ENCODE measurements at places on chromosomes 3 and 15.

DNA sequence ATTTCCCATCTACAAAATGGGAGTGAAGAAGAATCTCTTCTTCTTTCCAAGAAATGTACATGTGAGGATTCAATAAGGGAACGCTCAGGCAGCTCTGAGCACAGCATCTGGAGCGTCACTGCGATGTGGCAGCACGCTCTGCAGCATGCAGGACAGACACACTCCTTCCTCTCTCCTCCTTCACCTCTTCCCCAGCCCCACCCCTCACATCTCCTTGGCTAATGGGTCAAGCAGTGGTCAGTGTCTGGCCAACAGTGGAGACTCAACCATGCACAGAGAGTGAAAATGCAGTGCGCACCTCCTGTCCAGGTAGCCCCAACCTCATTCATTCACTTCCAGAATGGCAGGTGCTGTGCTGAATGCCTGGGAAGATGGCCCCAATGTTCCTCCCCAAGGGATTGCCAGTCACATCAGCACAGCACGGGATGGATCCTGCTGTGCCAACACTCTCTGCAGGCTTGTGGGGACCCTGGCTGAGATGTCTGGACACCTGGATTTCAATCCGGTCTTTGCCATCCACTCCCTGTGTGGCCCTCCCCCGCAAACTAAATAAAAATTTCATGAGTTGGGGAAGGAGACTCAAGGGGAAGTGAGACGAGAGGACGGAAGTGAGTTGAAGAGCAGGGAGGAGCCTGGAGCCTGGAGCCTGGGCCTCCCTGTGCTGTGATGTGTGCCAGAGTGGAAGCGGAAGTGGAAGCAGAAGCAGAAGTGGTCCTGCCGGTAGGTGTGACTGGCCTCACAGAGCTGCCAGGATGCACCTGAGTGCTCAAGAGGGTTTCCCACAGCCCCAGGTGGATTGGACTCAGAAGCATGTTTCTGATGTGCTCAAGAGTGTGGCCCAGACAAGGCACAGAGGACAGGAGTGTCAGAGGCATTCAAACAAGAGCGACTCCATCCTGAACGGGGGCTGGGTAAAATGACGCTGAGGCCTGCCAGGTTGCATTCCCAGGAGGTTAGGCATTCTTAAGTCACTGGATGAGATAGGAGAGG lies 163.9 kb downstream of the SMAD6 start:
- peak; percentile 92 for DNase-seq

DNA sequence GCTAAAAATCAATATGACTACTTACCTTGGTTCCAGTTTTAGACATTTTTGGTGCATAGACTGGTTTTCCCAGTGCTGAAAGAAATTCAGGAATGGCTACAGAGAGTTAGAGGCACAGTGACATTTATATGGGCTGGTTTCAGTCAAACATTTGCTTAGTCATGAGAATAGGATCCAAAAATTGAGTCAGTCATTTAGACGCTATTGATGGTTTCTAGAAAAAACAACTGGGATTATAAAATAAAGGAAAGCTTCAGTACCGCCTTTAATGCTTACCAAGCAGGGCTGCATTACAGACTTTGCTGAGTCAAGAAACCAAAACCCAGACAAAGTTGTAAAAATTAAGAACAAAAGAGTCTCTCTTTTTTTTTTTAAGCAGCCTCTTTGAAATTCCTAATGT lies at the start of gene CRYGS:
Gene CRYGS (minus strand): TSS at position 100 of the 400 bp plus-strand sequence. CDS start 54 bp downstream, at position 46.
- no peak for DNase-seq

- DNase-seq = no peak
Observed at GRCh38 chr3:88703501-88704059, 403.8 kb upstream of the EPHA3 start.

GRCh38 chr15:59738676-59739075 lies 49.6 kb upstream of the BNIP2 start:
- no peak for DNase-seq

- no peak for DNase-seq
Observed at GRCh38 chr3:195388380-195388779, 54.4 kb downstream of the ACAP2 start.

DNA sequence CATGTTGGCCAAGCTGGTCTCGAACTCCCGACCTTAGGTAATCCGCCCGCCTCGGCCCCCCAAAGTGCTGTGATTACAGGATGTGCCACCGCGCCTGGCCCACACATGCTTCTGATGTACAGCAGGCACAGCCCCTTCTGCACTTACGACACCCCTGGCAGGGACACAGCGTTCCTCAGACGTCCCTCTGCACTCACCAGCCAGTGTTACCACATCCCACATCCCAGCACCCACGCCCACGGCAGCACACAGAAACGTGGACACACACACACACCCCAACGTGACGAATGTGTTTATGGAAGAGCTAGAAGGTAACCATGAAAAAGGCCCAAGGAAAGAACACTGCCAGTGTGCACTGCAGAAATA lies 576 bp upstream of the RPAP1 start:
- DNase-seq = no peak

GRCh38 chr3:142353571-142353970 lies 94.3 kb downstream of the XRN1 start:
- DNase-seq = peak; percentile 64

DNA sequence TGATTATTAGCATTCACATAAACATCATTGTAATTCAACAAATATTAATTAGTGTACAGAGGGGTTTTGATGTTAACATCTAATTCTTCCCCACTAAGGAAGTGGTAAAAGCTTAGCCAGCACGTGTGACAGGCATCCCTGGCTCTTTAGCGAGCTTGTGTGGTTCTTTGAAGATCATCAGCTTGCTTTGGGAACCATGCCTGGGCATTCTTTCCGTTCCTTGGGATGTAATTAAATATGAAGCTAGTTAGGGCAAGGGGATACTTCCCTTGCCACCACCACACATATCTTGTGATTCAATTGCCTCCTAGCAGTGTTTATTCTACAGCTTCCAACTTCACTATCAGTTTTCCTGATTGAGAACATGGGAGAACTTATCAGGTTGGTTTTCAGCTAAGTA lies 246.5 kb downstream of the MYRIP start:
- DNase-seq = no peak

GRCh38 chr3:13498354-13499060 lies 18.4 kb downstream of the HDAC11 start:
- no peak for DNase-seq

DNA sequence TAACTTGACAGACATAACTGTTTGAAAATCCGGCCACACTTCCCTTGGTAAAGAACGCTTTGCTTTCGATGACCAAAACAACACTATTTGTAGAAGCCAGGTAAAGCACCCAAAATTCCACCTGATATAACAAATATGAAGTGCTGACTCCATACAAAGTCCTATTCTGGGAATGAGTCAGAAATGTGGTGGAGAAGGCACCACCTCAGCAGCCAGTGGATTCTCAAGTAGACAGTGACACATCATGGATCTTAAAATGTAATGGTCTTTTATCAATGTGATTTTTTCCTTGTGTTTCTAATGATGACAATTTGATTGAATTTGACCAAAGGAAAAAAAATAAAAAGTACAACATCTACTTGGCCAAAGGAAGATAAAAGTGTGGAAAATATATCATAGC lies 135.0 kb upstream of the WNT5A start:
- DNase-seq = no peak

DNA sequence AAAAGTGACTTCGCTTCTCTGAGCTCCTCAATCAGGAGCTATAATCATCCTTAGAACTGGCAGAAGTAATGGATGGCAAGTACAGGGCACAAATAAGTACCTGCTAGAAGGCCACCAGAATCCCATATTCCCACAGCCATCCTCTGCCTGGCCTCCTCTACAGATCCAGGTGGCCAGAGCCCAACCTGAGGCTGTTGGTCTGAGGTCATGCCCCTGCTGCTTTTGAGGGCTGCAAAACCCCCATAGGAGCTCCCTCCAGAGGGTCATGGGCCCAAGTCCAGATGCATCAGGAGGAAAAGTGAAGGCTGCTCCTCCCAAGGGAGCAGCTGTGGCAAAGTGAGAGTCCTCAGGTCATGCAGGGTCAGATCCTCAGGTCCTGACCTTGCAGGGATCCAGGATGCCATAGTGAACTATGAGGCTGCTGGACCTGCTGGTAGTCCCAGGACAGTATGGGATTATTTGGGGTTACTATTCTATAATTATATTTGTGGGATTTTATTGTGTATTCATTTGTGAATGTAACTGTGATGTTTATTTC lies 3.0 kb upstream of the PLCD1 start:
- DNase-seq = no peak

GRCh38 chr3:127590593-127591465 lies at the start of gene TPRA1:
Gene TPRA1, minus strand, starts transcription at chr3:127590733. Its CDS starts 10,587 bp downstream, at chr3:127580146.
- DNase-seq = peak; percentile 92

DNA sequence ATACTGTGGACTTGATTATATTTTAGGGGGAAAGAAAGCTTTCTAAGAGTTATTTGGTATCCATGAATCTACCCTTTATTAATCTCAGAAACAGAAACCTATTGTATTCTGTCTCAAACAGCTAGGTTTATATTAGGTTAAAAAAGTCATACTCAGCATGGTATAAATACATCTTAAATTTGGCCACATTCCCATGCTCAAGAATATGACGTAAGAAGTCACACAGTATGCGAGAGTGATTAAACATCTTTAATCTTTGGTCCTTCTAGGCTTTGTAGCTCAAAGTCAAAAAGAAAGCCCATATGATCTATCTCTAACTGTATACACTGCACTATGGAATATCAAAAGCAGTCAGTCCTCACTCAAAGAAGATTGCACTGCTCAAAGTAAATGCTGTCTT lies 131.4 kb downstream of the EPHA3 start:
- DNase-seq = no peak

- no peak for DNase-seq
Observed at GRCh38 chr15:74626752-74627692, 11.4 kb downstream of the CLK3 start.

DNA sequence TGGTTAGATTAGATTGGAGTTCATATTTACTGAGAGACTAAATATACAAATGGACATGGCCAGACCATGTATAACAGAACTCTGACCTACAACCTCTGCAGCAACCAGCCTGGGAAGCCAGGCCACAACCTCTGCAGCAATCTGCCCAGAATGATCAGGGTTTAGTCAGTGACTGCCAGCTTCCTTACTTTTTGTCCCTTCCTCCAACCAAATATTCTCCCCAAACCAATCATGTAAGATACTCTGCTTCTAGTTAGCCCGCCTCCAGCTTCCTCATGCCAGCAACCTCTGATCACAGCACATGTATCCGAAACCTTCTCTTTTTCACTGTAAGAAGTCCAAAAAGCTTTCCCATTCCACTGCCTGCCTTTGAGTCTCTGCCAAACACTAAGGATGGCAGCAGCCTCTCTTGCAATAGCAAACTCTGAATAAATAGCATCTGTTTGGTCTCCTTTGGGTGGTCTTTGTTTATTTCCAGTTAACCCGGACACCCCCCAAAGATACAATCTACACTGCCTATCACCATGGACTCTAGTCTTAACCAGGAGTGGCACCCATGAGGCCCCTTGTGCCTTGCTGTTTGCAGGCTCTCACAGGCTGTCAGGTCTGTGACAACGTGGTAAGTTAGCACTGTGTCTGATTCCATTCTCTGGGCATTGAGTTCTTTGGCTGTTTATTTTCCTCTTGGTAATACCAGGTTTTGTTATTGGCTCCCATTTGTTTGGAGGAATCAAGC lies 102.2 kb downstream of the ERC2 start:
- no peak for DNase-seq

GRCh38 chr15:83844742-83845141 lies 190.8 kb downstream of the ADAMTSL3 start:
- DNase-seq = peak; percentile 89

DNA sequence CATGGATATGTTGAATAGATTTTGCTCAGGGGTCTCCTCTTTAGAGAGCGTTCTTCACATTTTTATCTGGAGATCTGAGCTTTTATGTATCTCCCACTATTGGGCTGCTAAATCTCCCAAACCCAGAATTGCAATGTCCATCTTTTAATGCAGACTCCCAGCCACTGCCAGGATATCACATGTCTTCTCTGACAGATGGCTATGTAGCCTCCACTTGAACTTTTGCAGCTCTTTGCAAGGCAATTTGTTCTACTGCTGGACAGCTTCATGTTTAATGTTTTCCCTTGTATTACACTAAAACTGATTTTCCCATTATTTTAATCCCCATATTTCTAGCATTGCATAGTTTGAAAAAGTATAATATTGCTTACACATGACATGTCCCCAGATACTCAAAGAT lies 177.2 kb downstream of the LPP start:
- no peak for DNase-seq

GRCh38 chr3:10338591-10339353 lies 17.9 kb upstream of the SEC13 start:
- no peak for DNase-seq

DNA sequence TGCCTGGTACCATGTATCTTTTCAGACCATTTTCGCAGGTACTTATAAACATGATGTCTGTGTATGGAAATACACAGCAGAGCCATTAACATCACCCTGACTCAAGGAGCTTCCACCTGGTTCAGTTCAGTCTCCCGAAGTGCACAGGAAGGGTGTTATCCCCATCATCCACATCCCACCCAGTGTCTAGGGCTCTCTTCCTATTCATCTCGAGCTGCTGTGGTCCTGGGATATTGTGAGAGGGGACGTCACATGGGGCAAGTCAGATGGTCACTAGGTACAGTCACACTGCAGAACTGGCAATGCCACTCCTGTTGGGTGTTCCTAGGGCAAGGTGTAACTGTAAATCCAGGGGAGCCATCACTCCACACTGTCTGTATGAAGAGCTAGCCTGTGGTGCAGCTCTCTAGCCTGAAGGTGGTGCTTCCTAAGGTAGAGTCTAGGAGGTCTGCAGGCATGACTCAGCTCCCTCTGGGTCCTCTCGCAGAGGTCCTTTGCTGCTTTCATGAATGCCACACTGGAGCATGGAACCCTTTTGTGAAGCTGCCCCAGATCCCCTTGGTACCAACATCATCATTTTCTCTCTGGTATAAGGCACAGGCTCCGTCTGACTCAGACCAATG lies 13.9 kb downstream of the ISLR2 start:
- no peak for DNase-seq

DNA sequence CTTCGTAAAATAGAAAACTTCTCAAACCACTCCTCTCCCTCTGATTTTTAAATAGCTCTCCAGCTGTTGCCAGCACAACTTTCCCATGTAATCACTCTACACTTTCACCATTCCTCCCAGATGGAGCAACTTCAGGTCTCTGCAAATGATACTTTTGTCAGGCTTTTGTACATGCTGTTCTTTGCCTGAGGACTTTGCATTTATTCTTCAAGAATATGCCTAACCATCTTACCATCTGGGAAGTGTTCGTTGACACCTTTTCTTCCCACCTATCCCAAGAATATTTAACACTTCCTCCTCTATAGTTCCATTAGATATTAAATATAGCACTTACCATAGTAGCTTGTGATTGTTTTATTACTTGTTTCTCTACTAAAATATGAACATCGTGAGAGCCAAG lies 703.7 kb downstream of the CADM2 start:
- no peak for DNase-seq

DNA sequence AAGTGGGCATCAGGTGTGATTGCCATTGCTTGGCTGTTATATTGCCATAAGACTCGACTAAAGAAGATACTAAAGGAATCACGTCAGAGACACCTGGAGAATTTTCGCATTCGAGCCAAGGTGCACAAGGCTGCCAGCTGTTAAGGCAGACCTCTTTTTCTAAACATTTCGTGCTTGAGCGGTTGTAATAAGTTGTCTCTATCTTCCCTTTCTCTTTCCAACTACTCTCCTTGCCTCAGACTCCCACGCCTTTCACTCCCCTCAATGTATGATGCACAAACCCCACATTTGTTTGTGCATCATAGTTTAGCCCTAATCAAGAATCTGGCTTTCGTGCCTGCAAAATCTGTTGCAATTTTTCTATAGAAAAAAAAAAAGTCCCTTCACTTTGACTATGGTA lies 118.0 kb downstream of the IQCH start:
- DNase-seq = no peak
